Glomerular endothelial cell (primary cell): ENCODE measurements at places on chromosomes 3 and 15.

DNA sequence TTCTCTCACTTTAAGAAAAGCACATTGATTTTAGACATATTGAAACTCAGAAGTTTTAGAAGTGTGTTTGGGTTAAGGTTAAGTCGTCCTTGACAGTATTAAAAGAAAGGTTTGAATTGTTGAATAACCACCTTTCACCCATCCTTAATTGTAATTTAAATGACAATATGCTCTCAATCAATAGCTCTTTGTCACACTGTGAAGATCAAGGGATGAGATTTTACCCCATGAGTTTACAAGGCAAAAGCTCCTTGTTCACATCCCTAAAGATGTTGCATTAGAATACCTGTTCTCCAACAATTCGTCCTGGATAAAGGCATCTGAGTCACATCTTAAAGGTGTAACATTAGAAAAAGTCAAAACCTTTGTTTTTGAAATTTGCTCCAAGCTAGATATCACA, 220.4 kb upstream of the MDFIC2 start:
- DNase-seq, result no peak

GRCh38 chr15:39142500-39142899, 438.4 kb upstream of the THBS1 start:
- no peak for DNase-seq

- DNase-seq, result no peak
These were observed 377.3 kb upstream of the MCTP2 start for GRCh38 chr15:93854088-93854487.

DNA sequence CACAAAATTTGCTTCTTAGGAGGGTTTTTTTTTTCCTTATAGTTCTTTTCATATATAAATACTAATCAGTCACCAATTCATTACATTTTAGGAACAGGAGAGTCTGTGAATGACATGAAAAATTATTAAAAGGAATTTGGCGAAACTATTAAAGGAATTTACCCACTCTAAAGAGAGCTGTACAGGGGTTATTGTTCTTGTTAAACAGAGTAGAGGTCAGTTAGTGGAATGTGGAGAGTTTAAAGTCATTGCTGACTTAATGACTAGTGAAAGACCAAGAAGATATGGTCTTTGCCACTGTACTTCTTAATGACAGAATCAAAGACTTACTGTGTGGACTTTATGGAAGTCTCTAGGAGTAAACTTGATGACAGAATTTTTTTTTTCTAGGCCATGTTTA, 333.6 kb upstream of the C2CD4B start:
- no peak for DNase-seq

DNA sequence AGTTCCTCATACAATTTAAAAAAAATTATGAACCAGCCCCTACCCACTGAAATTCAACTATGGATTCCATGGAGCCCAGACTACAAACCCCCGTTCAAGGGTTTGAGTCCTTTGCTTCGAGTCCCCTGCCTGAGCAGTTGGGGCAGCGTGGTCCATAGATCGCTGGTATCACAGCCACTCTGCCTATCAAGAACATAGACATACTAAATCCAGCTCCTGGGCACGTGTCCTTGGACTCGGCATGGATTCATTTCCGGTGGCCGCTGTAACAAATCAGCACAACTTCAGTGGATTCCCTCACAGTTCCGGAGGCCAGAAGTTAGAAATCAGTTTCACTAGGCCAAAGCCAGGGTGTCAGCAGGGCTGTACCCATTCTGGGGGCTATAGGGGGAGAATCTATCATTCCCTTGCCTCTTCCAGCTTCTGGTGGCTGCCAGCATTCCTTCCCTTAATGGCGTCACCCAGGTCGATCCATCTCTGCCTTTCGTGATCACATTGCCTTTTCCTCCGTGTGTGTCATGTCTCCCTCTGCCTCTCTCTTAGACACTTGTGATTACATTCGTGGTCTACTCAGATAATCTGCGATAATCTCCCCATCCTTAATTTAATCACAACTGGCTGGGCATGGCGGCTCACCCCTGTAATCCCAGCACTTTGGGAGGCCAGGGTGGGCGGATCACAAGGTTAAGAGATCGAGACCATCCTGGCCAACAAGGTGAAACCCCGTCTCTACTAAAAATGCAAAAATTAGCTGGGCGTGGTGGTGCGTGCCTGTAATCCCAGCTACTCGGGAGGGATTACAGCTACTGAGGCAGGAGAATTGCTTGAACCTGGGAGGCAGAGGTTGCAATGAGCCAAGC, 4.6 kb upstream of the TMEM44 start:
- DNase-seq, result no peak

DNA sequence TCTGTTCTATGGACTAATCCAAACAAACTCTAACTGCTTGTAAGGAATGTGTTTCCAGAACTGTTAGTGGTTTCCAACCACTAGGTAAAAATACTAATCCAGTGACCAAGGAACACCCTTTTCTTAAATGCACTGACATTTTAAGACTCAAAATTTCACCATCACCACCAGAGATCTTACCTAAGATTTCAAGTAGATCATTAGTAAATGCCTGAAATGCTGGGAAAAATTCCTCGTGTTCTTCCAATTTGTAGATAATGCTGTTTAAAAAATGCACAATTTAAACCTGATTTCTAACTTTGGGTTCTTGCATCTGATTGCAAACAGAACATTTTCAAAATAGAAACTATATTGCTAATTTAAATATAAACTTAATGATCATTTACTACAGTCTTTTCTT, 63.4 kb downstream of the ESYT3 start:
- DNase-seq, result no peak

DNA sequence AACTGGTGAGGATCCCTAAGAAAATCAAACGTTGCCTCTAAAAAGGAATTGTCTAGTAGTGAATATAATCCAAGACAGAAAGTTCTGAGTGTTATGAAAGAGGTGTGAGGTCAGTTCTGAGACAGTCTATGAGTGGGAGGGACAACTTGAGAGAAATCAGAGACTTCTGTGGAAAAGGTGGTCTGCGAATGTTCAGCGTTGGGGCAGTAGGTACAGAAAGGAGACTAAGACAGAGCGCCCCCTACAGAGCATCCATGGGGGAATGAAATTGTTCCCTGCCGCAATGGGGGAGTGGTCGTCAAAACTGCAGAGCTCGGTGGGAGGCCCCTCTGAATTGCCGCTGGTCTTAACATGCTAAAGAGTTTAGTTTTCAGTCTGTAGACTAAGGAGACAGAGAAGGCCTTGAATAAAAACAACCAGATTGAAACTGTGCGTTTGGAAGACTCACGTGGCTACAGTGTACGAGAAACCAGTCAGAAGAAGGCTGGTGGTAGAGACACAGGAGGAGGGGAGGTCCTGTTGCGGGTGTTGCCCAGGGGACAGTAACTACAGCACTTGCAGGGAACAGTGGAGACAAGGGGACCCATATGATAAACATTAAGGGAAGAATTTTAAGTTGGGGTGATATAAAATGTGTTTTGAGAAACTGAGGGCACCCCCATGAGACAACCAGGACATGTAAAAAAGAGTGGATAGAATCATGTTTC, 6.9 kb downstream of the TNIK start:
- no peak for DNase-seq

GRCh38 chr3:185943760-185944106, 5.9 kb upstream of the TRA2B start:
- DNase-seq, result no peak

- no peak for DNase-seq
These were observed 8.2 kb downstream of the MAP2K1 start for GRCh38 chr15:66394915-66395314.

GRCh38 chr15:100542290-100542689, 13.5 kb upstream of the CERS3 start:
- no peak for DNase-seq

- no peak for DNase-seq
These were observed 128.3 kb upstream of the BHLHE40 start for GRCh38 chr3:4850928-4851265.

GRCh38 chr15:60889006-60889405, 340.1 kb downstream of the RORA start:
- no peak for DNase-seq

GRCh38 chr3:27905625-27906024, 183.5 kb upstream of the EOMES start:
- no peak for DNase-seq

- no peak for DNase-seq
These were observed 49.8 kb downstream of the IQSEC1 start for GRCh38 chr3:13023235-13023970.

- DNase-seq, result no peak
These were observed 875 bp upstream of the HLTF start for GRCh38 chr3:149087208-149087607.

GRCh38 chr3:99843590-99844258, 26.1 kb downstream of the CMSS1 start:
- no peak for DNase-seq

DNA sequence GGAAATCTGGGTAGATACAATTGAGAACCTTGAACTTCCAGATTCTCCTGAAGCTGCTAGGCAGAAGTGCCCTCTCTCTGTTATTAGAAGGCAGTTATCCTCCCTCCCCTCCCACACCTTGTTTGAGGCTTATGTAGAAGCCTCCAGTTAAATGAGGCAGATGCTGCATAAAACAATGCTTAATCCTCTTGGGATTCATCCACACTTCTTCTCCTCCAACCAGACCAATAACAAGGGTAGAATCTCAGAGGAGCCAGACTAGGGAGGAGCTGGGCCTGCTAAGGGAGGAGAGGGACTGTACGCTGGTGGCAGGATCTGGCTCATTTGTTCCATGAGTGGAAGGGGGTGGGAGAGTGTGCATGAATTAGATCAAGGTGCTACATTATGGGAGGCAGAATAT, 88.3 kb upstream of the PRR23C start:
- DNase-seq, result no peak

DNA sequence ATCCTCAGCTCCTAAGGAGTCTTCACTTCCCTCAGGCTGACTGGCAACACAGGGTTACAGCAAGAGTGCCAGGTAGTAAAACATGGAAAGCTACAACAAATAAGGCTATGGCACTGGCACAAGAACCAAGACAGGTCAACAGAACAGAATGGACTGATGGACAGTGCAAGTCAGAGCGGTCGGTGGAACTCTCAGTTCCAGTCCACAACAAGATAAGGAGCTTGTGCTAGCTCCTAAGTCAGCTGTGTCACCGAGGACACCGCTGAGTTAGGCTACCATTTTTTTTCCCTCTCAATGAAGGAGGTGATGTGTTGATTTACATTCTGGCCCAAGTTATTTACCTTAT, 55.9 kb upstream of the LIMD1 start:
- DNase-seq, result no peak

DNA sequence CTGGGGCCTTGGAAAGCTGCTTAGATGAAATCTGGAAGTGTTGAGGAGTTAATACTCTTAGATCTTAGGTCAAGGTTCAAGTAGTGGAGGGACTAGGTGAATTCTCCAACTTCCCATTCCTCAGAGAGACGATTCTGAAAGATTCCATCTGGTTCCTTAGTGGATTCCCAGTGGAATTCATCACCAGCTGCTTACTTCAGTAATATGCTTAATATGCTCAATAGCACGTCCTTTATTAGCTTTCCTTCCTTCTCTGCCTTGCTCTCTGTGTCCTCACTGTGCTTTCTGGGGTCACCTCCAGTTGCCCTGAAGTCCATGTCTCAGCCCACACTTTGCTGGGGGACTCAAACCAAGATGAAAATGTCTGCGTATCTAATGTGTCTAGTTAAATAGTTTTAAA, 31.0 kb downstream of the CEP63 start:
- no peak for DNase-seq

DNA sequence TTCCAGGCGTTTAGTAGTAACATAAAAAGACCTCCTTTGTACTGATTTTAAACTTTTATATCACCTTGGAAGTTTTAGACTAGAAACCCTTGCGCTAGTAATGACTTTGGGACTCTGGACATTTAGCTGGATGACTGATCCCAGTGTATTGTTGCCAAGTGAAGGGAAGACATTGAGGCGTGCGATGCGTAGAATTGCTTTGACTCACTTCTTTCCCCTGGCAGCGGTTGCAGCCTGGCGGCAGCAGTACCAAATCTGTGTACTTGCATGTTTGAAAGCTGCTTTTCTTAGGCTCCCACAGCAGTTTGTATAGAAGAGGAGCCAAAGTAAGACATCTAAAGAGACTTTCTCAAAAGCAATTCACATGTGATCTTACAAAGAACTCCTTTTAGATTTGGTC, 151.6 kb downstream of the BBX start:
- DNase-seq, result no peak

DNA sequence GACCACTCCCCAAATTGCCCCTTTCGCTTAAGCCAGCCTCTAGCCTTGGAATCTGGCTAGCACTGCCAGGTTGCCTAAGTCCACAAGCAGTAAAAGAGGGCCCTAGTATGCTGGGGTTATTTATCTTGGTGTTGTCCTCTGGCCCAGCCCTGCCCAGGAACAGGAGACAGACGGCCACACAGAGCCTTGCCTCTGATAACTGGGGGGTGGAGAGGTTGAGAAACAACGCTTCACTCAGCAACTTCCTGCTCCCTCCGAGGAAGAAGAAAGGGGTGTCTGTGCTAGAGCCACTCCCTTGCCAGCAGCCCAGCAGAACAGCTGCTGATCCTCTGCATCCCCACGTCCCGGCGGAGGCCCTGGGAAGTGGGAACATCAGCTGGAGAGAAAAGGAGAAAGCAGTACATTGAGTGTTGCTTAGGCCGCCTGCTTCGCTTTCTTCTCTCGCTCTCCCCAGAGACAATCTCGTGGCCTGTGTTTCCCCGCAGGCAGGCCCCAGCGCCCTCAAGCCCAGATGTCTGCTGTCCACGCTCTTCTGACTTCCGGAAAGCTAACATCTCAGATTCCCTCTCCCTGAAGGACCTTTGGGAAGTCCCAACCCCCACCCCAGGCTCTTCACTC, 22.6 kb upstream of the C3orf70 start:
- no peak for DNase-seq

GRCh38 chr3:54337846-54338245, 215.5 kb downstream of the CACNA2D3 start:
- DNase-seq, result no peak

GRCh38 chr15:67079361-67079760, 14.0 kb downstream of the SMAD3 start:
- no peak for DNase-seq

DNA sequence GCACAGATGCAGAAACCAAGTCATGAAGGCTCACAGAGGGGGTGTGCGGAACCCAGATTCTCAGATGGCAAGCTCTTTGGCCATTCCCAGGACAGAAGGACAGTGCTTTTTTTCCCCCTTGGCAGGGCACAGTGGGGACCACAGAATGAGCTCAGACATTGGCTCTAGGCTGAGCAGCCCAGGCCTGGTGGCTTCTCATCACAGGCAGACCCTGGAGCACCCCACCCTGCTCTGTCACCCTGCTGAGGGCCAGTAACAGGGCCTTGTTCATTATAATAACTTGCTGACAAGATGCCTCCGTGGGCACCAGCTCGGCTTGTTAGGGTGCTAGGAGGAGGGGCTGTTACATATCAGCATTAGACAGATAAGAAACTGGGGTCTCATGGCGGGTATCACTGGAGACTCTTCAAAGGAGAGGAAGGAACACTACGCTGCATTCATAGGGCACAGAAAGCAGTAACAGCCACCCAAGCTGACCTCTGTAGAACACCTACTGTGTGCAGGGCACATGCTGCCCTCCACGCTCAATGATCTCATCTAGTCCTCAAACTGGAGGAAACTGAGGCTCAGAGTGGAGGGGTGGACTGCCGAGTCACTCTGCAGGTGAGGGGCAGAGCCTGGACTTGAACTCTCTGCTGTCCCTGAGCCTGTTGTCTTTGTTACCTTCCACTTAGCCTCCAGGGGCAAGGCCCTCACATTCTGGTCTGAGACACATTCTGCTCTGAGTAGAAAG, 69.9 kb upstream of the SEC13 start:
- no peak for DNase-seq
